ENCODE measurements at places on chromosomes 5 and 9.

DNA sequence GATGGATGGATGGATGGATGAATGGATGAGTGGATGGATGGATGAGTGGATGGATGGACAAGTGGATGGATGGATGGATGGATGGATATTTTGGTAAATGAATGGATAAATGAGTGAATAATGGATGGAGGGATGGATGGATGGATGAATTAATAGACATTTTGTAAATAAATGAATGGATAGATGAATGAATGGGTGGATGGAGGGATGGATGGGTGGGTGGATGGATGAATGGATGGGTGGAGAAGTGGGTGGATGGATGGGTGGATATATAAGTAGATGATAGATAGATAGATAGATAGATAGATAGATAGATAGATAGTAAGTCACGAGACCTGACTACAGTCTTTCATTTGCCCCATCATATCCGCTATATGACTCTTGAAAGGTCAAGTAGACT, 82.7 kb upstream of the OLFM1 start:
- DNase-seq = no peak

DNA sequence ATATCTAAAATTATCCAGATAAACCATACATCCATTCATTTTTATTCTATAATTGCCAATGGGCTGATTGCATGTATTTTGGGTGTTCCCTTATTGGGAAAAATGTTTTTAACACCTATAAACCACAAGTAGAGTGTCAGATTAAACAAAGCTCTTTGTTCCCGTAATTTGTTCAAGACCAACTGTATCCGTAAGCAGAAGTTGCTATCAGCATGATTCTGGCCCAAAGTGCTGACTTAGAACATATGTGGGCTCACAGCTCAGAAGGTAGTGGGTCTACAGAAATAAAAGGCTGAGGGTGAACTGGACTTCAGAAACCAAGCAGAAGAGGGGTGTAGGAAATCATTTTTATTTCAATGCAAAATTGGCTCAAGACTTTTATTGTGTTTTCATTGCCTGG, 23.5 kb upstream of the IL7R start:
- no peak for DNase-seq

- DNase-seq = no peak
Measured at GRCh38 chr5:169707686-169708085, 70.6 kb downstream of the DOCK2 start.

DNA sequence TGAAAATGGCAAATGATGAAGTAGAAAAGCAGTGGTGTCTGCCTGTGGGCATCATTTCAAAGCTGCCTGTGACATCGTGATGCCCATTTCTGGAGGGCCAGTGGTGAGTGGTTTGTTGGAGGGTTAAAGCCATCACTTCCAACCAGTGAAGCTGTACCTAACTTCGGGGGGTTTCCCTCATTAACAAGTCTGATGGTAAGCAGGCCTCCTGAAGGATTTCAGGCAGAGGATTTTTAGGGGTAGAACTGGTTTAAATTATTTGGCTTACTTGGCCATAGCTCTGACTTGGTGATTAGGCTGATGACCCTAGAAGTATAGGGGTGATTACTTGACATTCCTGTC, 10.7 kb downstream of the TNFAIP8 start:
- DNase-seq = no peak

GRCh38 chr5:115586525-115587146, 15.6 kb downstream of the TICAM2 start:
- DNase-seq = no peak

GRCh38 chr5:134508521-134509195, 16.8 kb upstream of the JADE2 start:
- DNase-seq = no peak

GRCh38 chr5:89417515-89417914, 534.5 kb upstream of the MEF2C start:
- no peak for DNase-seq

All from stimulated activated CD8-positive, alpha-beta memory T cell treated with anti-CD3 and anti-CD28 coated beads, Interleukin-15, amount 100 ng/mL, for 24 hours (primary cell).